ENCODE measurements at places on chromosomes 5 and 9. TPM values are rescaled to one million over a fixed set of nuclear protein-coding genes. Genes with fewer than 3 reads are reported as not detected.

SH3PXD2B gene
- 16.0 TPM for total RNA-seq

SLIT3 gene
- total RNA-seq = 13.2 TPM

IPPK gene
- 13.9 TPM for total RNA-seq

BSPRY gene
- not detected for total RNA-seq

ECSCR gene
- total RNA-seq = not detected

MLANA gene
- total RNA-seq = not detected

GBA2 gene
- total RNA-seq = 32.8 TPM

HRH2 gene
- total RNA-seq = 0.71 TPM

CWC27 gene
- total RNA-seq = 15.5 TPM

IL3 gene
- total RNA-seq = not detected

DNLZ gene
- total RNA-seq = 39.1 TPM

SLC36A2 gene
- not detected for total RNA-seq

PMPCA gene
- total RNA-seq = 80.3 TPM

SOHLH1 gene
- 0.09 TPM for total RNA-seq

GMCL2 gene
- not detected for total RNA-seq

SLC1A3 gene
- not detected for total RNA-seq

UIMC1 gene
- total RNA-seq = 39.5 TPM

ANKRD18A gene
- 15.7 TPM for total RNA-seq

KCNV2 gene
- not detected for total RNA-seq

FRRS1L gene
- total RNA-seq = 0.37 TPM

TMEM267 gene
- total RNA-seq = 19.0 TPM

SLC36A3 gene
- total RNA-seq = not detected

GRXCR2 gene
- not detected for total RNA-seq

SPINK6 gene
- 0.26 TPM for total RNA-seq

ANKRD31 gene
- 0.12 TPM for total RNA-seq

PCDHB10 gene
- not detected for total RNA-seq

CDC20B gene
- 0.16 TPM for total RNA-seq

NR2F1-AS1 gene
- 3.8 TPM for total RNA-seq

HMMR gene
- total RNA-seq = 26.7 TPM

Measured in A549 treated with CpdA at 1 μM for 4 hours (cell line).